Stimulated activated CD8-positive, alpha-beta memory T cell treated with anti-CD3 and anti-CD28 coated beads, Interleukin-4, amount 100 ng/mL, for 4 hours (primary cell): ENCODE measurements at places on chromosomes 5 and 9.

DNA sequence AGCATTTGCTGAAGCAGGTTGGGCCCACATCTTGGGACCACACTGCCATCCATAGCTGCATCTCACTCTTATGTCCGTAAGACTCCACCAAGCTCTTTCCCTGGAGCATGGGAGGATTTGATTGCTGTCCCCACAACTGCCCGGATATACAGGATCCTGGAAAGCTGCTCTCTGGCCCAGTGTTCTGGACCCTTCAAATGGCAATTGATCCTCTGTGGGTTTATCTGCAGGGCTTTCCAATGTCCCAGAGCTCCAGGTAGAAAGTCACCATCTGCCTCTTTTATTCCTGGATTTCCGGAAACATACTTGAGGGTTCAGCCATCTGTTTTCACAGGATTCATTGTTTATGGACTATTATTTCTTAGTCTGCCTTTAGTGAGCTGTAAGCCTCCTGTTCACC, 214.6 kb downstream of the SREK1 start:
- no peak for DNase-seq

DNA sequence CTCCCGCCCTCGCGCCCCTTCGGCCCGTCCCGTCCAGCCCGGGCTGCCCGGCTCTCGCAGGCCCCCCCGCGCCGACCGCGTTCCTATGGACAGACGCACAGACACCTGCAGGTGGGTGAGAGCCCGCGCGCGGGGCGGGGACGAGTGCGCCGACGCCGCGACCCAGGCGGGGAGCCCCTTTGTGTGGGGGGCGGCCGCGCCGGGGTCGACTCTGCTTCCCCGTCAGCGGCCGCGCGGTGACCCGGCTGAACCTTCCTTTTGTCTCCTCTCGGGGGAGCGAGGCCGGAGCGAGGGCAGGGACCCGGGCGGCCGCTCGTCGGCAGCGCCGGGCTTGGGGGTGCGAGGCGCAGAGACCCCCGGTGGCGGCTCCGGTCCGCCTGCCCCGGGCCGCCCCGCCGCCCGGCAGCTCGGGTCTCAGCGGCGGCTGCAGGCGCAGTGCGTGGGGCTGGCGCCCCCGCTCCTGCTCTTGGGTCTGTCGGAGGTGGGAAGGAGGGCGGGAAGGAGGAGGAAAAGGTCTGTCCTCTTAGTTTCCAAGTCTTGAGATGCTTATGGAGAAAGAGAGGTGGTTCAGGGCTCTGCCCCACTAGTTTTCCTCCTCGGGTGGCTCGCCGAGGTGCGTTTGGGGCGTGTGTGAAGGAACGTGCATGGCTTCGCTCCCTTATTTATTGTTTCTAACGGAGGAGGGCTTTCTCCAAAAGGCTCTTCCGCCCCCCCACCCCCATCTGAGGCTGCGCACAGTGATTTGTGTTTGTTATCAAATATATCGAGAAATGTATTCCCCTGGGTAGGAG, 576 bp downstream of the KIAA1958 start:
- DNase-seq: peak; percentile 21

GRCh38 chr9:73157811-73158210, 6.1 kb downstream of the ANXA1 start:
- DNase-seq: no peak

- DNase-seq: no peak
Measured at GRCh38 chr5:152063004-152063403, 138.4 kb upstream of the GLRA1 start.

DNA sequence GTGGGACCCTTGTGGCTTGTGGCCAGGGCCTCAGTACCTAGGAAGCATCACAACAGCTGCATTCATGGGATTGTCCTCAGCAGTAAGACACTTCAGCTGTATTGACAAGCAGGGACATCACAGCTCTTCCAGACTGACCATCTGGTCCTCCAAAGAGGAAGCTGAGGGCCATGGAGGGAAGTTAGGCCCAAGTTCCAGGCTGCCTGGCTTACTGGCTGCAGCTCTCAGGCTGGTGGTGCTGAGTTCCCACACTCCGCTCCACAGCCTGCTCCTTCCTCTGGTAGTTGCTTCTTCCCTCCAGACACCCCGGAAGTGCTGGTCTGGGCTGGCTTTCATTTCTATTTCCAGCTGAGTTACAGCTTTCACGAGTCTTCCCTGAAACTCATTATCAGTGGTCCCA, 5.7 kb upstream of the STING1 start:
- DNase-seq: no peak

DNA sequence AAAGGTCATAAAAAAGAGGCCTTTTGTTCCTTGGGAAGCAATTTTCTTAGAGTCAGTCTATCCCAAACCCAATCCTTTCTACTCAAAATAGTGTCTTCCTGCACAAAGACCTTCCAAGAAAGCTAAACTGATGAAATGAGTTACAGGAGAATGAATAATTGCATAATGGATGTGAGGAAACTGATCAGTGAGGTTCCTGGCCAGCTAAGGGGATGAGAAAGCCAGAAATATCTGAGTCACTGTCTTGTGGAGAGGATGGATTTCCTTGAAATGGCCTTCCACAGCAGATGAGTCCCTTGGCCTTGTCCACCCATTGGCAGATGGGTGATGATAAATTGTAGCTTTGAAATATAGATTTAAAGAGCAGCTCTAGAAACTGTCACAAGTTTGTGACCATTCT, 756.1 kb downstream of the DNAH5 start:
- no peak for DNase-seq

GRCh38 chr5:72510610-72511181, 3.5 kb upstream of the ZNF366 start:
- no peak for DNase-seq

DNA sequence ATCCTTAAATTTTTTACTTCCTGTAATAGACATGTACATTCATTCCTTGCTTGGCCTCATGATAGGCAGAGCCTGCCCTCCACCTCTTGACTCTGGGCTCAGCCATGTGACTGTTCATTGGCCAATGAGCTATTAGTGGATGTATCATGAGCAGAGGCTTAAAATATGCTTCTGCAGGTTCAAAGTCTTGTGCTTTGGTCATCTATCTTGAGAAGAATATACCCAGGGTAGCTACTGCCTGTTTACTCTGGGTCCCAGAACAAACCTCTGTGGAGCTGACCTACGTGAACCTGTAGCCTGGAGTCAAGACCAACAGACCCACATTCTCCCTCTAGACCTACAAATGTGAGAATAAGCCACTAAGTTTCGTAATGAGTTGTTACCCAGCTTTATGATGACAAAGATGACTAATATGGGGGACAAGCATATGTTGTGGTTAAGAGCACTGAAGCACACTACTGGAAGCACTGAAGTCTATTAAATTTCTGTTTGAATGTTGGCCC, 244.4 kb downstream of the MAST4 start:
- no peak for DNase-seq

GRCh38 chr9:134522976-134523375, 118.6 kb upstream of the COL5A1 start:
- no peak for DNase-seq

- DNase-seq: no peak
Measured at GRCh38 chr5:148976569-148977381, 86.1 kb downstream of the SH3TC2 start.

DNA sequence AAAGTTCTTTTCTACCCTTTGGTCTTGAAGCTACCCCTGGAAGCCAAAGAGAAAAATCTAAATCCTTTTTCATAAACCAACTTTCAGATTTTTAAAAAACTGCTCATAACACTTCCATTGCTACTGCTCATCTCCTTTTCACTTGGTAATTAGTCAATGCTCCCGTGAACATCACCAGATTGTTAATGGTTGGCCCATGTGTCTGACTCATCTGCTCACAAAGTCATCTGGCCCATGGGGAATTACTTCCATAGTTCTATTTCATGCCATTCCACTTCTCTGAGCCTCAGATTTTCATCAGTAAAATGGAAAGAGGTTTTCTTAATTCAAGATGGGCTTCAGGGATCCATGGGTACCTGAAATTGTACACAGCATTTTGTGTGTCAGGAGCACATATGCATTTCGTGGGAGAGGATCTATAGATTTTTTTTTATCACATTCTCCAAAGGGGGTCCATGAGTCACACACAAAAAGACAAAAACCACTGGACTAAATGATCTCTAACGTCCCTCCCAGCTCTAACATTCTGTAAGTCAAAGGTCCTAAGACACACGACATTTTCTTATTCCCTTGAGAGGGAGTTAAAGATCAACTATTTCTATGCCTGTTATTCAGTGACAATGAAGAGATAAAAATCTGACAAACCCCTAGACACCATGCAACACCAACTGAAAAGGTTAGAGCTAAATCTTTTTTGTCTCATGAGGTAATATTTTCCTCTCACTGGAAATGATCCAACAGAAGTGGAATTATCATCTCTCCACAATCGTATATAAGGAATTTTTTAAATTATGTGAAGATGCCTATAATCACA, 75.4 kb downstream of the TEX10 start:
- DNase-seq: no peak

DNA sequence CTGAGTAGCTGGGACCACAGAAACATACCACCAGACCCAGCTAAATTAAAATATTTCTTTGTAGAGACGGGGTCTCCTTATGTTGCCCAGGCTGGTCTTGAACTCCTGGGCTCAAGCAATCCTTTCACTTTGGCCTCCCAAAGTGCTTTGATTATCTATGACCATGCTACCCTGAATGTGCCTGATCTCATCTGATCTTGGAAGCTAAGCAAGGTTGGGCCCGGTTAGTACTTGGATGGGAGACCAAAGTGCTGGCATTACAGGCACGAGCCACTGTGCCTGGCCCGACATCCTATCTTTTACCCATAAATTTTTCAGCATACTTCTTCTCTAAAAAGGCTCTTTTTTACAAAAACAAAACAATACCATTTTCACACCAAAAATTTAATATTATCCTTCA, 137.0 kb upstream of the LRRTM2 start:
- DNase-seq: no peak

DNA sequence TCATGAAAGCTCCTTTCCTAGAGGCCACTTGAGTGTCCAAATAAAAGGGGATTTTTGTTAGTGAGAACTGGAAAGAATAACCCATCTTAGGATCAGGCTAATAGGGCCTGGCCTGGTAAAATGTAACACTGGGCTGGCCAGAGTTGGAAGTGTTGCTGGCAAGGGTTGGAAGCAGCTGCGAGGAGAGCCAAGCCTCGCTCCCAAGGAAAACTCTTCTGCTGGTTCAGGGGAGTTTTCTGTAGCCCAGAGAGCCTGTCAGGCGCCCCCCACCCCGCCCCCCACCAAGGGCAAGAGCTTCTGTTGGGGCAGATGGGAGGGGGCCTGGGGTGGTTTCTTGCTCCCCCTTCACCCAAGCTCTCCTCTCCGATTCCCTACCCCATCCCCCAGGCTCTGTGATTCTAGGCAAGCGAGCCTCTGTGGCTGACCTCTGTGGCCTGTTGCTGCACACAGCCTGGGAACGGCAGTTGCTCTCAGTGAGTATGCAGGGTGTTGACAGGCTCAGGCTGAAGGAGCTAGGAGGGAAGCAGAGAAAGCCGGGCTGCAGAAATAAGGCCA, 547.8 kb downstream of the CCDC171 start:
- DNase-seq: no peak

GRCh38 chr9:85030316-85030715, 360.8 kb downstream of the NTRK2 start:
- no peak for DNase-seq

GRCh38 chr5:141051521-141051866, 320 bp downstream of the PCDHB1 start:
- DNase-seq: no peak

- DNase-seq: no peak
Measured at GRCh38 chr9:80615964-80616363, 1044.2 kb downstream of the TLE4 start.

GRCh38 chr9:115810166-115810565, 343.4 kb upstream of the PAPPA start:
- DNase-seq: no peak

DNA sequence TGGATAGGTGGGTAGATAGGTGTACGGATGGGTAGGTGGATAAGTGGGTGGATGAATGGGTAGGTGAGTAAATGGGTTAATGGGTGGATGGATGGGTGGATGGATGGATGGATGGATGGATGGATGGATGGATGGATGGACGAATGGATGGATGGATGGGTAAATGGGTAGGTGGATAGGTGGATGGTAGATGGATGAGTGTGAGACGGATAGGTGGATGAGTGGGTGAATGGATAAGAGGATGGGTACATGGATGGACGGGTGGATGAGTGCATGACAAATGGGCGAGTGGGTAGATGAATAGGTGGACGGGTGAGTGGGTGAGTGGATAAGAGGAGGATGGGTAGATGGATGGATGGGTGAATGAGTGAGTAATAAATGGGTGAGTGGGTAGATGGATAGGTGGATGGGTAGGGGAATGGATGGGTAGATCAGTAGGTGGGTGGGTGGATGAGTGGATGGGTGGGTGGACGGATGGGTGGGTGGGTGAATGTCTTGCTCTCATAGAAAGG, 179.2 kb downstream of the FGF18 start:
- DNase-seq: no peak

- DNase-seq: no peak
Measured at GRCh38 chr5:83683836-83684235, 36.8 kb downstream of the HAPLN1 start.

- no peak for DNase-seq
Measured at GRCh38 chr5:74503-75109, 17.4 kb upstream of the PLEKHG4B start.

GRCh38 chr5:81789033-81789432, 38.1 kb upstream of the SSBP2 start:
- DNase-seq: no peak

- DNase-seq: no peak
Measured at GRCh38 chr9:135343837-135344522, 135.6 kb upstream of the PPP1R26 start.

- DNase-seq: no peak
Measured at GRCh38 chr5:178450121-178451028, 139.8 kb downstream of the COL23A1 start.

DNA sequence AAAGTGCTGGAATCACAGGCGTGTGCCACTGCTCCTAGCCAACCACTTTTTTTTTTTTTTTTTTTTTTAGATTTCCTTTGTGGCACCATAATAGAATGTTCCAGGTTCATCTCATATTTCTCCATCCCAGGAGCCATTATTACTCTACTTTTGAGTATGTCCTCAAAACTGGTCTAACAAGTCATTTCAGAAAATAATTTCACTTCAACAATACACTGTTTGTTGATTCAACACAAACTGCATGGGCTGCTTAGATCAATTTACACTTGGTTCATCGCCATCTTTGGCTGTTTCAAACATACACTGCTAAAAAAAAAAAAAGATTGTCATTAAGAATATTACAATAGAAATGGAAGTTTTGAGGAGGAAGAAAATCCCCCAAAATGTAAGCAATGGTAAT, 57.9 kb downstream of the CSNK1A1 start:
- no peak for DNase-seq

DNA sequence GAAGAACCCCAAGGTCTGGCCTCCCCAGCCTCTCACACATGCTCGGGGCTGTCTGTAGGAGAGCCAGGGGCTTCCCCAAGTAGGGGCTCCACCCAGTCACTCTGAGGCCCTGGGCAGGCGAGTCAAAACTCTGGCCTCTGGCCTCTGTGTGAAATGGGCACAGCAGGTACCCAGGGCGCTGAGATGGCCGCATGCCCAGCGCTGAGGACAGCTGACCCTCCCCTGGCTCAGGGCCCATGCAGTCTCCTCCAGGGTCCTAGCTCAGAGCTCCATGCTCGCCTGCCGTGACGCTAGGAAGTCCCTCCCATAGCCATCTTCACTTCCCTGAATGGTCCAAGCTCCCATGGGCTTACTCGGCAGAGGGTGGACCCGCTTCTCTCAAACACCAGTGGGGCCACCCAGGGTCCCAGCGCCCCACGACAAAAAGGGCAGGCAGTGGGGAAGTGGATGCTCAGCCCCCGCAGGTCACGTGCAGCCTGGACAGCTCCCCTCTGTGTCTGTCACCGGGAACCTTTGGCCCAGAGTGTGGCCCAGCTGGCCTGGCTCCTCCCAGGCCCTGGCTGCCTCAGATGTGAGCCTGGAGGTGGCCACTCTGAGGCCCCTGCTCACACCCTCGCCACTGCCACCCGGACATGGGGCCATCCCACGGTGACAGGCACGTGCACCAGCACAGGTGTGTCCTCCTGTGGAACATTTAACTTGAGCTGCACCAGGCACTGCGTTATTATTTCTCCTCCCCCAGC, 12.2 kb upstream of the VAV2 start:
- DNase-seq: no peak
